ENCODE measurements at places on chromosomes 3 and 15.

- DNase-seq = peak; percentile 57
These were observed 28.9 kb upstream of the ICE2 start for GRCh38 chr15:60507596-60508424.

DNA sequence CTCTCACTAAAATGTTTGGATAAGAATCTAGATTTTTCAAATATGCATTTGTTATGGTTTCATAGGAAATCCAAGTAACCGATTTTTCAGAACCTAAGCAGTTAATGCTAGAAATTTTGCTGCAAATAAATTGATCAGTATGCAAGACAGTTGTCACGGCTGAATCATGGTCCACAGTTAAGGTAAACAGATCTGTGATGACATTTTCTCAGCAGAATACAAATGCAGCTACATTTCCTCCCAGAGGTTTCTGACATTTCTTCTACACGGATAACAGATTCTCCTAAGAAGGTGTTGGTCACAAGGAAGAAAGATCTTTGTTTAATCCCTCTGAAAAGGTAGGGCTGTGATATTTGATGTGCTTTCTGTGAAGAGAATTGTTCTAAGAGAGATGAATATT, 36.9 kb downstream of the ARNT2 start:
- no peak for DNase-seq

DNA sequence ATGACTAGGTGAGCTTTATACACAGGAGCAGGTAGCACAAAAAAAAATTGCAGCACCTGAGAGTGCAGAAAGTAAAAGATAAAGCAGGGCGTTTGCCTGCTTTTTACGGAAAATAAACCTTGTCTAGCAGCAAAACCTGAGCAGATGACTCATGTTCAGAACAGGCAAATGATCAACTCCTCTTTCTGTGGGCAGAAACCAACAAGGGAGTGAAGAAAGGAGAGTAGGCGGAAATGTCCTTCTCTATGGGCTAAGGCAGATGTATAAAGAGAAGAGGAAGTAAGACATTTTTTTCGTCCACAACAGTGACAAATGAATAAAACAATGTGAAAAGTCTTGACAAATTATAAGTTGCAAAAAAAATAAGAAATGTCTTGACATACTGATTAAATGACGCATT, 24.5 kb upstream of the GMNC start:
- no peak for DNase-seq

- DNase-seq = no peak
These were observed 26.3 kb downstream of the NRG4 start for GRCh38 chr15:75985971-75986370.

GRCh38 chr3:18988614-18989229, 159.6 kb upstream of the KCNH8 start:
- no peak for DNase-seq

GRCh38 chr3:108011616-108012015, 79.2 kb downstream of the CD47 start:
- DNase-seq = no peak

DNA sequence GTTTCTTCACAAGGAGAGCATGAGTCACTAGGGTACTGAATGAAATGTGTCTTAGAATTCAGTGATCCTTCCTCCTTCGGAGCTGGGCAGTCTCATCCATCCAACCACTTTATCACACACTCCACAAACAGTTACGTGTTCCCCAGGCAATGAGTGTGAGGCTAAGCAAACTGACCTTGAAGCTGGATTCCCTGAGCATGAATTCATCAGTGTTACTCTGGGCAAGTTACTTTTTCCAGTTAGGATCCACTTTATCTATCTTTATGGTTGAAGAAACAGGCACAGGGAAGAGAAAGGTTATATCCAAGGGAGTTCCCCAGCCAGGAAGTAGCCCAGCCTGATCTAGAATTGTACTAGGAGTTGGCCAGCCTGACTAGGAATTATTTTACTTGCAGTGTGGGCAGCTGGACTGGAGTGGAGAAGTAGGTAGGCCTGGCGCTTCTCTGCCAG, 17.1 kb upstream of the GCNT3 start:
- peak; percentile 68 for DNase-seq

DNA sequence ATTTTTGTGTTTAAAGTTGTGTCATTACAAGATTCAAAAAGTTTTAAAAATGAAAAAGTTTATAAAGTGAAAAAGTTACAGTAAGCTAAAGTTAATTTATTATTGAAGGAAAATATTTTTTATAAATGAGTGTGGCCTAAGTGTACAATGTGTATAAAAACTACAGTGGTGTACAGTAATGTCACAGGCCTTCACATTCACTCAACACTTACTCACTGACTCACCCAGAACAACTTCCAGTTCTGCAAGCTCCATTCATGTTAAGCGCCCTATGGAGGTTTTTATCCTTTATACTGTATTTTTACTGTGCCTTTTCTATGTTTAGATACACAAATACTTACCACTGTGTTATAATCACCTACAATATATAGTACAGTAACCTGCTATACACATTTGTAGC, 76.3 kb downstream of the DTWD1 start:
- DNase-seq = no peak
